Activated CD4-positive, alpha-beta T cell treated with anti-CD3 and anti-CD28 coated beads, Interleukin-2, Interleukin-6, amounts not matched to agents 100 ng/mL and 50 ng/mL, durations not matched to agents 16 hours and 8 hours (primary cell): ENCODE measurements at places on chromosomes 13 and 19.
A peak's percentile ranks its signal among the peaks of the same experiment; 100 is the strongest.

DNA sequence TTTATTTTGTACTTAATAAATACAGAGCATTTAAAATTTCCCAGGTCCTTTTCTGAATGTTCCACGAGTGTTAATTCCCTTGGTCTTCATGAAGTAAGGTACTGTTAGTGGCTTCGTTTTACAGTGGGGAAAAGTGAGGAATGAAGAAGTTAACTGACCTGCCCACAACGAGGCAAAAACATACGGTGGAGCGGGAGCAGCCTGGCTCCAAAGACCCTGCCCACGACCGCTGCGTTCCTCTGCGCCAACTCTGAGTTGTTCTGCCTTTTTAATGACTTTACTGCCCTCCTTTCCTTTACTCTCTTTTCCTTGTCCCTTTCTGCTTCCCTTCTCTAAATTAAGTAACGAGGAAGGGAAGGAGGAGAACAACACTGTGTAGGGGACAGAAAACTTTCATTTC is 392.9 kb downstream of the PCDH9 start:
- no peak for DNase-seq

GRCh38 chr13:43081866-43082265 is 58.5 kb downstream of the DNAJC15 start:
- DNase-seq = no peak

DNA sequence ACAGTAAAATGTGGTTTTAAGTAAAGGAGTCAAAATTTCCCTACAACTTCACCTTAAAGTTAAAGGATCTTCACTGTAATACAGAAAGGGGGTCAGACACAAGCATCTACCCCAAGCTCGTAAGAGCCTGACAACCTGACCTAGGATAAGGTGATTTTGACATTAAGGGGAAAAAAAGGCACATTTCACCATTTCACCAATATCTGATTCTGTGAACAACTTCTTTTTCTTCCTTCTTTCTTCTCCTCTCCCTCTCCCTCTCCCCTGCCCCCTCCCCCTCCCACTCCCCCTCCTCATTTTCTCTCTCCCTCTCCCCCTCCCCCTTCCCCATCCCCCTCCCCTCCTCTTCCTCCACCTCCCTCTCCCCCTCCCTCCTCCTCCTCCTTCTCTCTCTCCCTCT is 796.7 kb upstream of the ARGLU1 start:
- DNase-seq = no peak

DNA sequence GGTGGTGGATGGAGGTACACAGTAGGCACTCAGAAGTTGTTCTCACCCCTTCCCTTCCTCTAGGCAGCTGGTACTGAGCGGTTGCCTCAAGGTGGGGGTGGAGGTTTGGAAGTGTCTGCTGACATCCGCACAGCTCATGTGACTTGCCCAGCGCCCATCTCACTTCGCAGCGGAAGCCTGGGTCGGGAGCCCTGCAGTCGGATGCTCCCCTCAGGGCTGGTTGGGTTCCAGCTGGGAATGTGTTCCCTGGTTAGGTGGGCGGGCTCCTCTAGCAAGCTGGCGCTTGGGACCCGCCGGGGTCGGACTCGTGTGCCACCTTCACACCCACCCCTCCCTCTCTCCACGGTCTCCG is 10.2 kb downstream of the PPP1R37 start:
- peak; percentile 48 for DNase-seq

DNA sequence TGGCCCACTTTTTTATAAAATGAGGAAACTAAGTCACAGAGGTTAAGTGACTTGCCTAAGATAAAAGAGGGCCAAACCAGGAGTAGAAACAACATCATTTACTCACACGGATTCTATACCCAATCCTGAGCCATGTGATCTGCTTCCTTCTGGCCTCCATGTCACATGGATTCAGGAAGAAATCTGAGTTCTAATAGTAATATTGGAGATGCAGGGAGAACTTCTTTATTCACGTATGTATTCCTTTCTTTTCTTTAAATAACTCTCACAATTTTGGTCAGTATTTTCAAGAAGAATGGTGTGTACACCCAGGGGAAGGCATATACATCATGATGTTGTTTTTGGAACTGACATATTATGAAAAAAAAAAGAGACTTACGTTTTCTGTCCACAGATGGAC is 1.8 kb downstream of the POSTN start:
- no peak for DNase-seq

DNA sequence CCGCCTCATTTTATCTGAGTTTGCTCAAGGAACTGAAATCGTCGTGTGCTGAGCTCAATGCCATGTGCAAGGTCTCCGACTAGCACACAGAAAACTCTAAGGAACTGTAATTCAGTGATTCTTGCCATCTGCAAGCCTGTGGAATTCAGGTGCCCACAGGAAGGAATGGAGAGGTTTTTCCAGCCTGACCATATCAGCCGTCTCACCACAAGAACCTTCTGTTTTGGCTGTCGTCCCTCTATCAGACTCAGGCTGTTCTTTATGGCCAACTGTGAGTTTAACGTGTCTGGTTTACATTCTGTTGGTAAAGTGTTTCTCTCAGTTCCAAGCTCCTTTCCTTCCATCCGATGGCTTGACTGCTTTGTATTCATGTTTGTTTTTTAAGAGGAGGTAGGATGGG is 293.5 kb downstream of the SPRY2 start:
- no peak for DNase-seq
